Renal cortex interstitium (tissue), 15 donors: ENCODE measurements at places on chromosomes 12 and 14.

DNA sequence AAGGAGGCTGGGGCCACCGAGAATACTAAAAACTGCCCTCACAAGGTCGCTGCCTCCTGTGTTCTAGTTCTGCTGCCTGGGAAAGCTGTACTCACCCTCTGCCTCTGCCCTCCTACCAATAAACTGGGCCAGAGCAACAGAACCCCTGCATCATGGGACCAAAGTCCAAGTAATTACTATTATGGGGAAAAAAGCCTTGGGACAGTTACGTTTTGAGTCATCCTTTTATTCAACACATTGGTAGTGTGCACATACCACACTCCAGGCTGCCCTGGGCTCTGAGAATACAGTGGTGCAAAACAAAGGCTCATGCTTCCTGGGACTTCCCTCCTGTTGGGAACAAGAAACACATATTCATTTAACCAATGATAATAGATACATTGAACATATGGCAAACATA, 49.0 kb downstream of the CACNA1C start:
- DNase-seq, result no peak

- no peak for DNase-seq
Measured at GRCh38 chr12:103745962-103746361, 95.1 kb downstream of the NT5DC3 start.

- no peak for DNase-seq
Measured at GRCh38 chr12:96350982-96351381, 49.3 kb downstream of the CDK17 start.

DNA sequence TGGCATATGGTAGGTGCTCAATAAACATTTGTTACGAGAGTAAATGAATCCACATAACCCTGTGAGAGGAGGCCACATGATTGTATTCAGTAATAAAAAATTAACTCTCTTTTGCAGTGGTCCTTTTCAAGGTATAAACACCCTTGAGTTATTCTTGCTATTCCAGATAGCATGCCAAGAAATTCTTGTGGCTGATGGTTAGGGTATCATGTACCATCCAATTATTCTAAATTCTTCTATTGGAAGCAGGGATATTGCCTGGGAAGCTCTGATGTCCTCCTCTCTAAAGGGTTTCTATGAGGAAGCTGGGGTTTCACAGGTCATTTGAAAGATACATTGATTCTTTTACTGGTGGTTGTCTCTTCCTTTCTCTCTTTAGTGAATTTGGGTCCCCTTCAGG, 10.1 kb downstream of the AKAP6 start:
- DNase-seq, result no peak

- DNase-seq, result no peak
Measured at GRCh38 chr12:51749206-51749985, 99.1 kb downstream of the FIGNL2 start.

GRCh38 chr12:27560126-27560525, 36.1 kb downstream of the PPFIBP1 start:
- no peak for DNase-seq

- DNase-seq, result no peak
Measured at GRCh38 chr14:37587131-37587803, 7.8 kb downstream of the FOXA1 start.

- no peak for DNase-seq
Measured at GRCh38 chr14:102980409-102980810, 57.9 kb downstream of the AMN start.
